ENCODE measurements at places on chromosomes 2 and 18.

GRCh38 chr18:59846814-59847490, 52.8 kb upstream of the PMAIP1 start:
- DNase-seq: no peak

DNA sequence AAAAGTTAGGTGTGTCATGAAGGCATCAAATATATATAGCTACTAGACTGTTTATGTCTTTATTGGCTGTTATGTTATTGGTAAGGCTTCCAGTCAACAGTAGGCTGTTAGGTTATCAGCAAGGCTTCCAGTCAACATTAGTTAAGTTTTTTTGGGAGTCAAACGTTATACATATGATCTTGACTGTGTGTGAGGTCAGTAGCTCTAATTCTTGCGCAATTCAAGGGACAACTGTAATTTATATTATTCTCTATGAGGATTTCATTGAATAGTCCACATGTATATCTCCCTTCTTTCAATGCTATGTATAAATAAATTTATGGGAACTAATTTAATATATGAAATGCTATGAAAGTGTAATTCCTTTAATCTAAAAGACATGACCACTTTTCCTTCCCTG, 757.5 kb upstream of the TMEFF2 start:
- no peak for DNase-seq

DNA sequence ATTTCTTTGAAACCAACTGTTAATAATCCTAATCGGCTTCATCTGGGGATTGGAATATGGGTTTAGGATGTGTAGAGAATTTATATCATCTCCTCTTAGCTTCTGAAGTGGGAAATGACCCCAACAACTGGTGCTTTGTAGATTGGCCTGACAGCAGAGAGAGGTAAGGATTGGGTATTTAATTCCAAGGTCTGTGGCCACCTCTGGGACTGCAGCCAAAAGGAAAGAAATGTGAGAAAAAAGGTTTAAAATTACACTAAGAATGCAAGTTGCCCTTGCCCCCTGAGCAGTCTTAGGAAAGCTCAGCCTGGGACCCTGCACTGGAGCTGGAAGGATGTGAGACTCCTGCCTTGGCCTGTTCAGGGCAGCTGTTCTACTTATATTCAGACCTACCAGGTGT, 157.1 kb downstream of the FTCDNL1 start:
- DNase-seq: no peak

DNA sequence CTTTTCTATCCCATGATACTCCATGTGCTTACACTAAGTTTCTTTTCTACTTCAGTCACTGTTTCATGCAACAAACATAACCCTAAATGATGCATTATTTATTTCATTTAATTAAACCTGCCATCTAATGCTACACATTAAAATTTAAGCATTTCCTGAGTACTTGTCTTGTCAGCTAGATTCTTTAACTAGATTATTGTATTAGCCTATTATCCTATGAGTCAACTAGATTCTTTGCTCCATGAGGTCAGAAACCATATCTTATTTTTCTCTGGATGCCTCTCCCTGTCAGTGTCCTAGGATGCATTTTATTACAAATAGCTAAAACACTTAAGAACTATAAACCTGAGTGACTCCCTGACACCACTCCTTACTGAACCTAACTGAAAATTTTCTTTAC, 652.4 kb downstream of the SLC4A3 start:
- DNase-seq: no peak

GRCh38 chr18:56982766-56983165, 164.1 kb upstream of the BOD1L2 start:
- peak; percentile 52 for DNase-seq

DNA sequence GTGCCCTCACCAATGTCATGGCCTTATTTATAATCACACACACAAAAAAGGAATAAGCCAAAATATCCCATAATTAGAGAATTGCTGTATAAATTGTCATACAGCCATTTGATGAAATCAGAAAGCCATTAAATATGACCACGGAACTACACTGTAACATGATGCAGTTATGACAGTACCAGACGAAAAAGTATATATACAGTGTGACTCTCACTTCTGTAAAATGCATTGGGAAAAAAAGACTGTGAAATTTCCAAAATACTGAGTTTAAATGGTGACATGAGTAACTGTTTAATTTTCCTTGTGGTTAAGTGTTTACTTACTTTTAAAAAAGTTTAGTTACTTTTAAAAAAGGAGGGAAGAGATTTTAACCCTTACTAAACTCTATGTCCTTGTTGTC, 25.4 kb downstream of the UXS1 start:
- DNase-seq: peak; percentile 10

DNA sequence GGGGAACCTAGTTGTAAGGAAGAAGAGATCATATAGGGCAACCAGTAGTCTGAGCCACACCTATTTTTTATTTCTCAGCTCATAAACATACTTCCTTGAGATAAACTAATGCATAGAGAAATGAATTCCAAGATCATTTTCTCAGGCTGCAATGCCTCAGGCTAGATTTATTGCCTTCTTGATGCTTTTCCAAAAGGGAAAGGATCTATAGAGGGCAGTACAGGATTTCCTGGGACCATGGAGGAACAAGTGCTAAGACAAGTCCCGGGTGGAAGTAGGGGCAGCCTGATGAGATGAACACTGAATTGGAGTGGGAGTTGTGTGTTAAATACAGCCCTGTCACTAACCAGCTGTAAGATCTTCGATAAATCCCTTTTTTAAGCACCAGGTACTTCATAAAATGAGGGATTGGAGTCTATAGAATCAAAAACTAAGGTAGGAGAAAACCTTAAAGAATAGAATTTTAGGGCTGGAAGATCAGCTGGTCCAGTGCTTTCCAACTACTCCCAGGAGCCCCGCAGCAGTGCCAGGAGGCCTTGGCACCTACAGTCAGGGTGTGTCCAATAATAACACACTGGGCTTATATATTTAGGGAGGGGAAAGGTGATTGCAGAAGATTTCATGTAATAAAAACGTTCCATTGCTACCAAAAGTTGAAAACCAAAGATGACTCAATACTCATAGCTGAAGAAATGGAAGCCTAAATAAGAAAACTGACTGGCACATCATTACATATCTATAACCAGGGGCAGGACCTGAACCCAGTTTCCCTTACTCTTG, 58.1 kb downstream of the SERTAD2 start:
- DNase-seq: peak; percentile 26

- peak; percentile 82 for DNase-seq
Measured at GRCh38 chr2:113211226-113212105, 37.7 kb downstream of the PSD4 start.

DNA sequence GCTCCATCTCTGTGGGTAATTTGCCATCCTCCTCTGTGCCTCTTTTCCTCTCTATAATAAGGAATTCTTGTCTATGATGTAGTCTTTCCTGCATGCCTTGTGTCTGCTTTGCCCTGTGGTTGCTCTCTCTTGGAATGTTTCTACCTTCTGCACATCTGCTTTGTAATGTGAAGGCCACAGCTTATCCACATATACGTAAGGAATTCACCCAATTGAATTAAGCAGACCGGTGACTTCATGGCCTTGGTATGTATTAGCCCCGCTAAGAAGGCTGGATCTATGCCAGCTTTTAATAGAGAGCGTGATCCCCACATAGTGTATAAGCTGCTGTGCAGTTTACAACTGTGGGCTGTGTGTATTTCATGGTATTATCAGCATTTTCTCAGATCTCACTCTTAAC, 274.7 kb downstream of the RNF144A start:
- DNase-seq: no peak

DNA sequence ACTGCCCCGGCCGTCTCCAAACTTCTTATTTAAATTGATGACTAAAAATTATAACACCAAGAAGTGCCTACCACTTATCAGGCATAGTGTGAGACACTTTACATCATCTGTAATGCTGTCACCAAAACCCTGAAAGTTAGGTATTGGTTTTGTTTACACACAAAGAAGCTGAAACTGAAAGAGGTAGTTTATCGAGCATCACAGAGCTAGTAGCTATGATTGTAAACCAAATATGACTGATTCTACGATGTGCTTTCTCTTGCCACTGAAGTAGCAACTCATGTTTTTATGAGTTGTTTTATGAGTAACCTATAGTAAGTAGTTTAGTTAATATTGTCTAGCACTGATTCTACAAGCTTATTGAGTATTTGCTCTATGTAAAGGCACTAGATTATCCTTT, 31.5 kb downstream of the DYNC1I2 start:
- no peak for DNase-seq
